ENCODE measurements at places on chromosomes 16 and 17.

DNA sequence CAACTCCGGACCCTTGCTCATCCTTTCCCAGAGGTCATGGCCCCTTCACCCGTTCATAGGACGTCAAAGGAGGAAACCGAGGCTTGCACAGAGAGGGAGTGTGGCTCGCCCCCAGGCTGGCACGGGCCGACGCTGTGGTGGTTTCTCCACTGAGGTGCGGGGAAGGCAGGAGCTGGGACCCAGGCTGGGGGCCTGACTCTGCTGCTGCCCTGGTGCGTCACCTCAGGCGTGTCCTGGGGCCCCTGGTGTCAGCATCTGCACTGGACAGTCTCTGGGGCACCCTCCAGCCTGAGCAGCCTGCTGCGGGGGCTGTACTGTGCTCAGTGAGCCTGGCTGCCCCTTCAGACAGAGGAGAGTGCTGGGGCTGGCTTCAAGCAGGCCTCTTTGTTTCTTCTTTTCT is 7.4 kb downstream of the MAP2K3 start:
- DNase-seq: no peak

DNA sequence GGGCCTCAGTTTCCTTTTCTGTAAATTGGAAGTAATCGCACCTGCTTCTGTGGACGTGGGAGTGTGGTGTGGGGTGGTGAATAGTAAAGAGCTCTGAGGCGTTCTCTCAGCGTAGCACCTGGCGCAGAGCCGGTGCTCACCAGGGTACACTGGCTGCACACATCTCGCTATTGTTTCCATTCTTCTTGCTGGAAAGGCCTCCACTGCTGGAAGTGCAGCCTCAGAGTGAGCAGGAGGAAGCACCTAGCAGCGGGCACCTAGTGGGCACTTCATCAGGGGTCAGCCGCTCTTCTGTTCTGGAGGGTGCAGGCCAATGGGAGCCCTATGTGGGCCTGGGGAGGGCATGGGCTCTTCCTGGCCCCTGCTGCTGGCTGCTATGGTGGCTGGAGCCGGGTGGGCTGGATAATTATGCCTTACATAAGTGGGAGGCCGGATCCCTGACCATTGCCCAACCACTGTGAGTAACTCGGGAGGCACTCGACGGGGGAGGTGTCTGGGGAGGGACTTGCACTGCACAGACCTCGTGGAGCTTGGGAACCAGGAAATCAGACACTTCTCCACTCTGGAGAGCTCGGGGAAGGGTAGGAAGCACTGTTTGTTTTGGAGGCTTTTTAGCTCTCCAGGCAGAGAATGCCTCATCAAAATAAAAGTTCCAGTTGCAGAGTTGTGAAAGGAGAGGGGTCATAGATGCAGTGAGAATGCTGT is 1.7 kb downstream of the MAP2K3 start:
- no peak for DNase-seq

DNA sequence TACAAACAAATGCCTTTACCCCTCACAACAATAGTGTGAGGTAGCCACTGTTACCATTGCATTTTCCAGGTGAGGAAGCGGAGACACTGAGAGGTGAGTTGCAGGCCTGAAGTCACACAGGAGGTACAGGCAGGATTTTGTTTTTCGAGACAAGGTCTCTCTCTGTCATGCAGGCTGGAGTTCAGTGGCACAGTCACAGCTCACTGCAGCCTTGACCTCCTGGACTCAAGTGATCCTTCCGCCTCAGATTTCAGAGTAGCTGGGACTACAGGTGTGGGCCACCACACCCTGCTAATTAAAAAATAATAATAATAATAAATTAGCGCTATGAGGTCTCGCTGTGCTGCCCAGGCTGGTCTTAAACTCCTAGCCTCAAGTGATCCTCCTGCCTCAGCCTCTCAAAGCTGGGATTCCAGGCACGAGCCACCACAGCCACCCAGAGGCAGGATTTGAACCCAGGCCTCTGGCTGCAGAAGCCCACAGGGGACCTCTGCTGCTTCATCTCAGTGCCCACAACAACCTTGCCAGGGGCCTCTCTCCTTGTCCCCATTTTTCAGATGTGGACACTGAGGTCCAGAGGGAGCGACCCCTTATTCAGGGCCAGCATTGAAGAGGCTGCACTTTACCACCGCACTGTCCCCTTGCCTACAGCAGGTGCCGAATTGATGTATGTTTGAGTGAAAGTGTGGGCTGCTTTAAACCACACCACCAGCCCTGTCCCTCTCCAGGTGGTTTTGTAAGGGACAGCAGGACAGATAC is 16.0 kb upstream of the CIBAR2 start:
- DNase-seq: no peak

GRCh38 chr16:13517841-13518240 is 402.1 kb upstream of the ERCC4 start:
- DNase-seq: no peak

GRCh38 chr16:3650631-3651265 is 3.7 kb upstream of the DNASE1 start:
- no peak for DNase-seq

DNA sequence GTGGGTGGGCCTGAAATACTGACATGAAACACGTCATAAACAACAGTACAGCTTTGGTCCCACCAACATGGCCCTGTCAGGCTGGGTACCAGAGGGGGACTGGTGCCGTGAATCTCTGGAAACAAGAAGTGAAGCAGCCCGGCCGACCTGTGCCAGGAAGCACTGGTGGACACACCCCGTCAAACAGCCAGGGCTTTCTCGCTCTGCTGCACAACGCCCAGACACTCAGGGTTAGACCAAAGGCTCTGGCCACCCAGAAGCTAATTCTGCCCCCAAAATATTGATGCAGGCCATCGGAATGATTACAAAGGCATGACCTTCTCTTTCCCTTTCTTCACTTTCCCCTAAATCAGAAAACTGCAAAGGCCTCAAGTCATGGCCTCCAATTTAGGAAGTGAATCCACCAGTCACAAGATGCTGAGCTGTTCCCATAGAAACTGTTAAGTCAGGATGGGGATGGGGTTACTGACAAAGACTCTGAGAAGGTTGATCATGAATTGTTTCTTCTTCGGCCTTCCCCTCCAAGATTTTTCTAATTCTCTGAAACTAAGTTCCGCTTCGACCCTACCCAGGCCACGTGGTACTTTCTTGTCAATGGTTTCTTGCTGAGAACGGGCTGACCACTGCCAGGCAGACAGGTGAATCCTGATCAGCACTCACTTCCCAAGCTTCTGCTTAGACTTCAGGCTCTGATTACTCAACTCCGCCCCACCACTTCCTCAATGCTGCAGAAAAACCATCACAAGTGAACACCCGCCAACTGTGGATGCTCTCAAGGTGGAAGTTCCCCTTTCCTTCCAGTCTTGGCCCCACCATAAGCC is 6.7 kb downstream of the PITPNA start:
- DNase-seq: no peak

- DNase-seq: no peak
These were observed 121.8 kb downstream of the SPACA3 start for GRCh38 chr17:33113276-33113990.

DNA sequence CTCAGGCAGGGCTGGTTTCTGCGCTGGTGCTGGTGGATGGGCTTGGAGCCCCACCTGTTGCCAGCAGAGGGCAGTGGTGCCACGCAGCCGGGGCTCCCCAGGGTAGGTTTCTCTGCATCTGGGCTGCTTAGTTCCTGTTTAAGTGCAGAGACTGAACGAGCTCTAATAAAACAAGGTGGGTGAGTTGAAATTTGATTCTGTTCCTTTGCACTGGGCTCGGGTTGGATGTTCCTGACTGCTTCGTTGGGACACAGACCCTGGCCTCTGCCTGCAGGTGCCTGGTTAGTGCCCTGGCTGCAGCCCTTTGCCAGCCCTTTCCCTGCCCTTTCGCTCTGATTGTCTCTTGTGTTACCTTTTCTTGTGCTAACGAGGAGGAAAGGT is 30.0 kb downstream of the TBCD start:
- no peak for DNase-seq

- no peak for DNase-seq
These were observed 12.5 kb downstream of the RBFOX1 start for GRCh38 chr16:7344830-7345780.

GRCh38 chr17:34549966-34550365 is 29.4 kb upstream of the TMEM132E start:
- DNase-seq: no peak

DNA sequence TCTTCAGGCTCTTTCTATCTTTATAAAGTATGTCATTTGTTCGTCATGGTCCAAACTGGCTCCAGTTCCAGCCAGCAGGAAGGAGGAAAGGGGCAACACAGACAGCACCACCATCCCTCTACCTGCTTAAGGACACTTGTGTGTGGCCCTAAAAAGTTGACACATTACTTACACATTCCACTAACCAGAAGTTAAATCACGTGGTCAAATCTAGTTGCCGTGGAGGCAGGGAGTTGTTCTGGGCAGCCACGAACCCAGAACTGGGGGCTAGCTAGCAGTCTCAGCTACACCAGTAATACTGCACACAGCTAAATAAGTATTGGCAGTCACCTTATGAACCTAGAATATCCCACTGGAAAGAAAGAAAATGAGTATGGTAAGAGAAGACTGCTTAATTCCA is 104.2 kb downstream of the SNX11 start:
- no peak for DNase-seq

DNA sequence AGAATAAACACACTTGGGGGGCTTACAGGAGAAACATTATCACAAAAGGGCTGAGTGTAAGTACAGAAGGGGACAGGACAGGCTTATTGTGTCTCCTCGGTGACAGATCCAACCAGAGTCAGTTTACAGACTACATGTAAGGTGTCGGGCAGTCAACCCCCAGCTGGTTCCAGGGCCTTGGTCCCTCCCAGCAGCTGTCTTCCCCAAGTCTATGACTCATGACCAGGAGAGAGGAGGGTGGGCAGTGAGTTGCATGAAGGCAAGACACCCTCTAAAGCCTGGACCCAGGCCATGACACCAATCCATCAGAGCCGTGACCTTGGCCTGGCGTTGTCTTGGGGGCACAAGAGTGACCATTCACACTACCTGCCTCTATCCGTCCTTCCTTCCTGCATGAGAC is 276.2 kb upstream of the CCL2 start:
- no peak for DNase-seq

DNA sequence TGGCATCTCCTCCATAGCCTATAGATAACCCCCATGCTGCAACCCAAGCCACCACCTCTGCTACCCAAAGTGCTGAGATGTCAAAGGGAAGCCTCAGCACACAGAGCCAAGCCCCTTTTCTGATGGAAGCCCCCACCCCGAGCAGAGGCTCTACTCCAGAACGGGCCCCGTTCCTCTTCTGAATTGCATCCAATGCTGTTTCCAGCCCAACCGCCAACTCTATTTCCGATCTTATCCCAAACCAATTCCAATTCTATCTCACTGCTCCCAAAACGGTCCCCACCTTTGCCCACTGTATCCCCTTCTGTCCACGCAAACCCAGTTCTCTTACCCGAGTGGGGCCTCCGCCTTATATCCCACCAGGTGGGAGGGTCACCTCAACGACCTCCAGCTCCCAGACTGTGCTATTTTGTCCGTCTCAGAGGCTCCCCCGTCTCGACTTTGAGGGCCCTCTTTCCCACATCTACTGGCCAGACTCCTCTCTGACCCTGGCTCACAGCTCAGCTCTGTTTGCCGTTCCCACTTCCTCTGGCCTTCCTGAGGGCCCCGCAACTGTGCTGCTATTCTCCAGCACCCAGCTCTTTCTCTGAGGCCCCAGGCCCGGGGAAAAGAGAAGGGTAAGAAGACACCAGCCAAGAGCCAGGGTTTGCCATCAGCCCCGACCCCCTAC is 487 bp downstream of the SRL start:
- DNase-seq: no peak

DNA sequence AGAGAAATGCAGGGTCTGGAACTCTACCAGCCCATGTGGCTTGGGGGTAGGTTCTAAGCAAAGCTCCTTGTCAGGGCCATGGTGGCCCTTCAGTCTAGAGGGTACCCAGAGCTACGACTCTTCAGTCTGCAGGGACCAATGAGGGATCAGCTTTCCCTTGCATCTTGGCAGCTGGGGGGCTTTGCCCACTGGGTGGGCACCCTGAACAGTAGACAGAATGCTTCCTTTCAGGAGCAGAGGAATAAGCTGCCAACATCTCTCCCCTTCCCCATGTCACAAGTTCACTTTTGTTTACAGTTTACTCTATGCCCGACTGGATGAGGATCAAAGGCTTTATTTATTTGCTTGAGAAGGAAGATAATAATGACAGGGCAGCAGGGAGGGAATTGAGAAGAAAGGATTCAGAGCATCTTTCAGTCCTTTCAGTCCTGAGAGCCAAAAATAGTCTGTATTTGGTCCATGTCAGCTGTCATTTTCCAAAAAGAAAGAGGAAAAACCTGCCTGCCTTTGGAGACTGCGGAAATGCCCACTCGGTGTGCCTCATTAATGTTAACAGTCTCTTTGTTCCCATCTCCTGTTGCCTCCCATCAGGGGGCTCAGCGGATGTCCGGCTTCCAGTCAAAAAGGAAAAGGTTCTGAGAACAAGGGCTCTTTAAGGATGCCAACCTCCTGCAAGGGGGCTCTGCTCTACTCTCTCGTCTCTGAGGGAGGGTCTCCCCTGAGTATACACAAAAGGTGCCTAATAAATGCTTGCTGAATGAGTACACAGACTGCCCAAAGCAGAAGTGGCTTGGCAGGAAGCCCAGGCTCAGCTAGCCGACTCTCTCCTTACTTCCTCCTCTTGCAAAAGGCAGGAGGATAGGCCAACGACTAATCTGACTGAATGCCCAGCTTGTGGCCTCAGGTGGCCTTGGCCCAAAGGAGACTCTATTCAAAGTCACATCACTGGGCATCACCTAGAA is 17.1 kb downstream of the TRAF4 start:
- no peak for DNase-seq

- no peak for DNase-seq
These were observed 171.1 kb downstream of the ABCC12 start for GRCh38 chr16:47984669-47985068.

DNA sequence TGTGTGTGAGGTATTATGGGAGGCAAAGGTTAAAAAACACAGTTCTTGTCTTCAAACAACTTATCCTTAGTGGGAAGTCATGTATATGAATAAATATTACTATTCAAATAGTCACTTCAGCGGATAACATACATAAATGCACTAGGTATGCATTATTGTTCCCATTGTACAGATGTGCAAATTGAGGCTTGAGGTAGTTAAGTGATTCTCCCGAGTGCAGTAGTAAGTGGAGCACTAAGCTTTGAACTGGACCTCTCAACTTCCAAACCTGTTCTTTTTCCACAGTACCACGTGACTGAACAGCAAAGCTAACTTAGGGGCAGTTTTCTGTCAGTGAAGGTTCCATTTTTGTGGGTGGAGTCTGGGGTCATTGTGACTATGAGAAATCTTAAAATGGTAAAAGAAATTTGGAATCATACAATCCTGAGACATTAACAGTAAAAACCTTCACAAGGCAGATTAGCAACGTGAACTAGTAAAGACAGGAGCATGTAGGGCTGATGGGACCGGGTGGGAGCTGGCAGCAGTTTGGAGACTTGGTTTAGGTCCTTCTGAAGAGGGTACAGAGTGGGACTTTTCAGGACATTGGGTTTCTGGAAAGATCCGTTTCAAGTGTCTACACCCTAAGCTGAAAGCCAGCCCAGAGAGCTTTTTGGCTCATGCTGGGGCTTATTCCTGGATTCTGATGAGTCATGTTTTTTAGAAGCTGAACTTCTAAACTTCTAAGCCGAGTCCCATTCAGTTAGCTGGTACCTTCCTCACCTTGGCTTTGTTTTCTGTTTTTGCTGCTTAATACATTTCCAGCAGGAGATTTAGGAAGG is 204.9 kb downstream of the PRKCA start:
- DNase-seq: no peak

Measured in cortex of kidney (tissue), 1 donor.